ENCODE measurements at places on chromosomes 7 and 10.

DNA sequence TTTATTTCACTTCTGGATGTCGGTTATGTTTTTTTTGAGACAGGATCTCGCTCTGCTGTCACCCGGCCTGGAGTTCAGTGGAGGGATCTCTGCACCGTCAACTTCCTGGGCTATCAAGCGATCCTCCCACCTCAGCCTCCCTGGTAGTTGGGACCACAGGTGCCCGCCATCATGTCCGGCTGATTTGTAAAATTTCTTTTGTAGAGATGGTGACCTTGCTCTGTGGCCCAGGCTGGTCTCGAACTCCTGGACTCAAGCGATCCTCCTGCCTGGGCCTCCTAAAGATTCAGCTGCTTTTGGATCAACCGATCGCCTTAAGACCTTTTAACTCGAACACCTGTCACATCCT, 606 bp upstream of the RABGEF1 start:
- no peak for DNase-seq

DNA sequence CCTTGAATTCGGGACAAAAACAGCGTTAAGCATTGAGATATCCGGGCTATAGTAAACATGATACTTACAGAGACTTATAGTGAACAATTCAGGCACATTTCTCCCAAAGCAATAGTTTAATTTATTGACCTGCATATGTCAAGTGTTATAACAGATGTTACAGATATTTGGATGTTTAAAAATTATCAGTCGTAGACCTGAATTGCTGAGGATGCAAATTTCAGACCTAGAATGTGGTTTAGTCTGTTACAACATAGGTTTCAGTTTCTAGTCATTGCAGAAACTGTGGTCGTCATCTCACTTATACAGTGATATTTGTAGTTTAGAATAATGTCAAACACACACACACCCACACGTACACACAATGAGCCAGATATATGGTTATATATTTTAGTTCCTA, 85.2 kb downstream of the VTI1A start:
- no peak for DNase-seq

DNA sequence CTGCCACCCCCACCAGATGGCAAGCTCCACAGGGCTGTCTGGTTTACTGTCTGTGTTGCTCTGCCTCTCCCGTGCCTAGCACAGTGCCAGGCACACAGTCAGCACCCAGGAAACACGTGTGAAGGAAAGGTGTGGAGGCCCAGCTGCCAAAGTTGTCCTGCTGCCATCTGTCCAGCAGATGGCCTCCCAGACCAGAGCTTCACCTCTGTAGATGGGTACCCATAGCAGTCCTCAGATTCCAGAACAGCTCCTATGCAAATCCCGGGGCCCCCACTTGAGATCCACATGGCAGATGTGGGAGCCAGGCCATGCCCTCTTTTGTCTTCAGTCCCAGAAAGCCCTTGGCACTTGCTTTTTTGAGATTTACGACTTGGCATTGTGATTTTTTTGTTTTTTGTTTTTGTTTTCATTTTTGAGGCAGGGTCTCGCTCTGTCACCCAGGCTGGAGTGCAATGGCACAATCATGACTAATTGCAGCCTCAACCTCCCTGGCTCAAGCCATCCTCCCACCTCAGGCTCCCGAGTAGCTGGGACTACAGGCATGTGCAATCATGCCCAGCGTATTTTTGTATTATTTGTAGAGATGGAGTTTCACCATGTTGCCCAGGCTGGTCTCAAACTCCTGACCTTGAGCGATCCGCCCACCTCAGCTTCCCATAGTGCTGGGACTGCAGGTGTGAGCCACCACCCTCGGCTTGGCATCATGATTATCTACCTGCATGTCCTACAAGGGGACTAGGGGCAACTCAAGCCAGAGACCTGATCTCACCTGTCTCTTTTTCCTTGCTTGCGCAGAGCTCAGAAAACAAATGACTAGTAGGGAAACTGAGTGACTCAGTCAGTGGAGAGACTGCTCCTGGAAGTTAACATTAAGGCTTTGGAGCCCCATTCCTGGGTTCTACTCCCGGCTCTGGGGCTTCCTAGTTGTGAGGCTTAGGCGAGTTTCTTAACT, 16.9 kb upstream of the PALD1 start:
- peak; percentile 40 for DNase-seq

DNA sequence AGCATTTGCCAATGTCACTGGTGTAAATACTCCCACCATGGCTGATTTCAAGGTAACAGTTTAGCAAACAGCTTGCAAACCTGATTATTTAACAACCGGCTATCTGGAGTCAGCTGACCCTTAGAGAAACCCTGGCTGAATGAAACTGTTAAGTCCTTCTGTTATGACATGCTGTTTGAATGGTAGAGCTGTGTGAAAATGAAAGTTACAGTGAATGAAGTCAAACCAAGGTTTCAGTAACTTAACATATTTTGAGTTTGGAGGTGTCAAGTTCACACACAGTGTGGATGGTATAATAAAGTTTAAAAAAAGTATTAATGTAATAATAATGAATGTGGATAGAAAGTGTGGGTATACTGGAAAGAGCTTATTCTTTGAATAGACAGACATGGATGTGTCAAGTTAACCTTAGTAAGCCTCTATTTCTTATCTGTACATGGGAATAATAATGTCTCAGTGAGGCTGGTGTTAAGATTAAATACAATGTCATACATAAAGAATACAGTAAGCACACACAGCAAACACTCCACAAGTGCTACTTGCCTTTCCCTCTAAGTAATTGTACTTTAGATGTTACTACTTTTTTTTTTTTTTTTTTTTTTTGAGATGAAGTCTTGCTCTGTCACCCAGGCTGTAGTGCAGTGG, 150.4 kb downstream of the TAX1BP1 start:
- DNase-seq, result no peak

GRCh38 chr10:70903262-70903921, 15.0 kb upstream of the PCBD1 start:
- peak; percentile 64 for DNase-seq

DNA sequence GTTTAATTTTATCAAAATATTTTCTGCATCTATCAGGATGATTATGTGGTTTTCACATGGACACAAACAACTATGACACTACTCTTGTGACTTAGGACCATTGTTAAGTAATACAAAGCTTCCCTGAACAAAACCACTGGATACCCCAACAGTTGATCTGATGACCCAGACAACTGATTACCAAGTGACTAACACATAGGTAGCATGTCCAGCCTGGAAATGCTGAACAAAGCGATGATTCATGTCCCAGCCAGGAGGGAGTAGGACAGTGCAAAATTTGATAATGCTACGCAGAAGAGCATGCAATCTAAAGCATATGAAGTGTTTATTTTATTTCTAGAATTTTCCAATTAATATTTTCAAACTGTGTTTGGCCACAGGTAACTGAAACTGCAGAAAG, 8.9 kb upstream of the PNLIP start:
- DNase-seq, result no peak

DNA sequence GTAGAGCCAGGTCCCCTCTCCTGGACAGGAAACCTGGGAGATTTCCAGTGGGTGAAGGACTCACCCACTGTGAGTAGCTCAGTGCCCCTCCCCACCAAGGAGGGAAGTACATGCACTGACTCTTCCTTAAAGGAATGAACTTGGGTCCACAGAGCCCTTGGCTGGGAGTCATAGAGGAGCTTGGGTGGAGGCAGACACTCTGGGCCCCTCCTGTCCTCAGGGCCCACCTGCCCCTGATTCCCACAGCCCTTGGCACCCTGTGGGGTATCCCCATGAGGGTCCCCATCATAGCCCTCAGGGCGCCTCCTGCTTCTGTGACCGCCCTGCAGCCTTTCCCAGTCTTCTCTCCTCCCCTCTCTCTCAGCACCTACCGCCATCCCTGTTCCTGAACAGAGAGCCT, 3.7 kb downstream of the EN2 start:
- DNase-seq, result no peak

GRCh38 chr7:114554781-114555537, 140.3 kb downstream of the FOXP2 start:
- DNase-seq, result no peak

DNA sequence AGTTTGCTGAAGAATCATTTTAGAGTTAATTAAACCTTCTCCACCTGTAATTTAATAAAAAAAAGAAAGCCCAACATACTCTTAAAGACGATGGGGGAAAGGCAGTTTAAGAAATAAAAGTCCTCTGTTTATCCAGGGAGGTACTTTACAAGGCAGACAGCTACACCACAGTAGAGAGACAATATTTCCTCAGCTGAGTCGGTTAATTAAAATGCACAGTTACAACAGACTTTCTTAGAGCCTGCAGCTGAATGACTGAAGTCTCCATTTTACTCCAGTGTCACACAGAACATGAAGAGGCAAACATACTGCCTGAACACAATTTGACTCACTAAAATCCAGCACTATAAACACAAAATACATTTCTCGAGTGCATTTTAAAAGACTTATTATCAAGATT, 15.1 kb downstream of the LRRTM3 start:
- DNase-seq, result no peak

DNA sequence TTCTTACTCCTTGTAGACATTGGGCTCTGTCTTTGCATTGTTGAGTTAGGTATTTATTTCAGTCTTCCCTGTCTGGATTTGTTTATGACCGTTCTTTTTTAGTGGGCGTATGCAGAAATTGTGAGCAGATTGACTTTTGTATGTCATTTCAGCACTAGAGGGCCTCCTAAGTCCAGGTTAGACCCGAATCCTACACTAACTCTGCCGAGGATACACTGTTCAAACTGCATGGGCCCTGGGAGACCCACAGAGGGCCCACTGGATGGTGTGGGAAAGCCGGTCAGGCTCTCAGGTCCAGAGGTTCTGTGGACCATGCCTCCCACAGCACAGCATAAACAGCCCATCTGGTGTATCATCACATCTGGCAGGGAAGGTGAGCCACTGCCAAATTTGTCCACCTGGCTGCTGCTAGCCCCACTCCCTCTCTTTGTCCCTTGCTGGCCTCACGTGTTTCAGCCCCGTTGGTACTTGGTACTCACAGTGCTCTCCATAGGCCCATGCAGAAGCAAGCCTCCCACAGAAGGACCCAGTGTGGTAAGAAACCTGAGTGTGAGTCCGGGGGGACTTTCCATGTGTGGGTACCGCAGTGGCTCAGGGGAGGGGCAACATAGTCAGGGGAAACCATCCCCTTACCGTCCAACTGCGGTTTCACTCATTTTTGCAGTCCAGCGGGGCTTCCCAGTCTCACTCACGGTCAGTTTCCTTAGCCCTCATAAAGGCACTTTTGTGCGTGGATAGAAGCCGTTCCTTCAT, 112.8 kb downstream of the APBB1IP start:
- DNase-seq, result no peak

DNA sequence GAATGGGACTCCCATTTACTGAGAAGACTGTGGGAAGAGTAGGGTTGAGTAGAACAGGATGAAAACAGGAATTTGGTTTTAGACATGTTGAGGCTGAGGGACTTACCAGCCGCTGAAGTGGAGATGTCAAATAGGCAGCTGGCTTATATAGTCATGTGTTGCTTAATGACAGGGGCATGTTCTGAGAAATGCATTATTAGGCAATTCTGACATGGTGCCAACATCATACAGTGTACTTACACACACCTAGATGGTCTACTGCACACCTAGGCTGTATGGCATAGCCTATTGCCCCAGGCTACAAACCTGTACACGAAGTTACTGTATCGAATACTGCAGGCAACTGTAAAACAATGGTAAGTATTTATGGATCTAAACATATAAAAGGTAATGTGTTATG, 17.5 kb downstream of the ARL3 start:
- no peak for DNase-seq

DNA sequence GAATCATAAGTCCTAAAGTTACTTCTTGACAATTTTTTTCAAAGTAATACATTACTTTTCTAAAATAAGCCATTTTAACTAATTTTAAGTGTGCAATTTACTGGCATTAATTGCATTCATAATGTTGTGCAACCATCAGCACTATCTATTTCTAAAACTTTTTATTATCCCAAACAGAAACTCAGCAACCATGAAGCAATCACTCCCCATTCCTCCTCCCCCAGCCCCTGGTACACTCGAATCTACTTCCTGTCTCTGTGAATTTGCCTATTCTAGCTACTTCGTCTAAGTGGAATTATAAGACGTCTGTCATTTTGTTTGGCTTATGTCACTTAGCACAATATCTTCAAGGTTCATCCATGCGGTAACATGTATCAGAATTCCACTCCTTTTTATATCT, 84.9 kb downstream of the MKX start:
- no peak for DNase-seq

GRCh38 chr7:133027397-133027796, 54.5 kb downstream of the CHCHD3 start:
- DNase-seq, result no peak

- no peak for DNase-seq
Measured at GRCh38 chr7:158603773-158604755, 16.4 kb upstream of the PTPRN2 start.

DNA sequence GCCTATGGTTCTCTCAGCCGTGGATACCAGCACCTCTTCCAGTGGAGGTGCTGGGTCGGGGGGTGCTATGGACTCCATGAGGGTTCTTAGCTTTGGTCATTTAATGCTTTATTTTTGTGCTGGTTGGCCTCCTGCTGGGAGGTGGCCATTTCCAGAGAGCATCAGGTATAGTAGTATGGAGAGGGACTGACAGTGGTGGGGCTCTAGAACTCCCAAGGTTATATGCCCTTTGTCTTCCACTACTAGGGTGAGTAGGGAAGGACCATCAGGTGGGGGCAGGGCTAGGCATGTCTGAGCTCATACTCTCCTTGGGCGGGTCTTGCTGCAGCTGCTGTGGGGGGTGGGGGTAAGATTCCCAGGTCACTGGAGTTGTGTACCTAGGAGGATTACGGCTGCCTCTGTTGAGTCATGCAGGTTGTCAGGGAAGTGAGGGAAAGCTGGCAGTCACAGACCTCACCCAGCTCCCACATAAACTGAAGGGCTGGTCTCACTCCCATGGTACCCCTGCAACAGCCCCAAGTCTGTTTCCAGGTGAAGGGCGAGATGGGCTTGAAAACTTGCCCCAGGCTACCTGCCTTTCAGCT, 763.2 kb upstream of the LRRTM3 start:
- DNase-seq, result no peak

GRCh38 chr10:77478247-77478961, 159.2 kb downstream of the KCNMA1 start:
- DNase-seq, result no peak

- DNase-seq, result peak; percentile 5
Measured at GRCh38 chr10:13613519-13613918, 26.8 kb downstream of the PRPF18 start.
